Mesothelial cell of epicardium (in vitro differentiated cells): ENCODE measurements at places on chromosomes 13 and 19. TPM values are rescaled to one million over a fixed set of nuclear protein-coding genes. Genes with fewer than 3 reads are reported as not detected.

DNA sequence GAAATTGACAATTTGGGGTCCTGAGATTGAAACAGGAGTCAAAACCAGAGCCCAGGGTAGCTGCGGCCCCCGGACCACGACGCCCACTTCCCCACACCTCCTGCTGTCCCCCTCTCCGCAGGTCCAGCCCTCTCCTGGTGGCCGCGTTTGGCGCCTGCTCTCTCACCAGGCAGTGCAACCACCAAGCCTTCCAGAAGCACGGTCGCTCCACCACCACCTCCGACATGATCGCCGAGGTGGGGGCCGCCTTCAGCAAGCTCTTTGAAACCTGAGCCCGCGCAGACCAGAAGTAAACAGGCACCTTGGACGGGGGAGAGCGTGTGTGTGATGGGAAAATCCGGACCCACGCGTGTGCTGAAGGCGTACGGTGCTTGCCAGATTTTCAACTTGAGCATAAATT, 22.9 kb downstream of the NAXD start:
- no peaks in the 10 kb centered on the region for H3K4me1 ChIP-seq
- no peak overlapping the region for H3K27ac ChIP-seq
- no peak overlapping the region for H3K4me3 ChIP-seq

DNA sequence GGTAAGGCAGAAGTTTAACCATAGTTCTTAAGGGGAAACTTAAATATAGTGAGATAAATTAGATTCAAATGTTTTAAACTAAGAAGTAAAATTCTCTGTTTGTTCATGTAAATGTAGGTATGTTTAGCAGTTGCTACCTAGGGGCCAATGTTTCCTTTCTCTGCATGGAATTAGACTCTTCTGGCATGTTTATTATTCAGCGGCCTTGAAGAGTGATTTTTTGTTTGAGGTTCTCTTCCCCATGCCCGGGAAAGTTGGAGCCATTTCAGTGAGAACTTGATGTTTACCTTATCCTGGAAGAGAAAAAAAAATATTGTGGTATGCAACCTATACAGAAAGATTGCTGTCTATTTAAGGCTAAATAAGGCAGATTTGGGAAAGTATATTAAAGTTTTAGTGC, 492.9 kb downstream of the KLF5 start:
- no peaks in the 10 kb centered on the region for H3K27me3 ChIP-seq
- H3K36me3 ChIP-seq, result no peaks in the 10 kb centered on the region
- DNase-seq, result no peak

DNA sequence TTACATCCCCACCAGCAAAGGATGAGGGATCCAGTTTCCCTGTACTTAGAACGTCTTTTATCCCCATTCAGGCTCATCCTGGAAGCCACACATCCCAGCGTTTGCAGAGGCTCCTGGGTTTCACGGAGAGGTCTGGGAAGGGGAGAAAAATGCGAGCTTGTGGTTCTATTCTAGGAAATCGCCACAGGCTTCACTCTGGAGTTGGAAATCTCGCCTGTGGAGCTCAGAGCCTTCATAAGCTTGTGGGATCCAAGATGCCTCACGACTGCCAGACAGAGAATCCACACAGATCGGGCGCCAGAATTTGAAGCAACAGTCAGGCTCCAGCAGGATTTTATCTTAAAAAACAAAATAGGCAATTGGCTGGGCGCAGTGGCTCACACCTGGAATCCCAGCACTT, 157.9 kb downstream of the PTPRS start:
- H3K27ac ChIP-seq, result no peak overlapping the region
- peaks cover 11% of the 10 kb centered on the region for H3K27me3 ChIP-seq
- no peaks in the 10 kb centered on the region for H3K36me3 ChIP-seq
- no peaks in the 10 kb centered on the region for H3K4me1 ChIP-seq

DNA sequence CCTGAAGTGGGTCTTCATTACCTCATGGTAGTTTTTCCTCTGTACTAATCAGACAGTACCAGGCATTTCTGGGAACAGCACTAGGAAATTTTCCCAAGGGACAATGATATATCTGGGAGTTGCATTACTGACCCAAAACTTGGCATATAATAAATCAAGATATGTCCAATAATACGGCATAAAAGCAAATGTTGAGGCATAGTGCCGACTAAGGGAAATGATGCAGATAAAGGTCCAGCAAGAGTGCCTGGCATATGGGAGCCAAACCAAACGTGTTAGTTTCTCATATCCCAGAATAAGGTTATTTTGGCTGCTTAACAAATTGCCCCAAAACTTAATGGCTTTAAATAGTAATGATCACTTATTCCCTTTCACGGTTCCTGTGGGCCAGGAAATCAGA, 12.1 kb upstream of the TDRD3 start:
- H3K27me3 ChIP-seq, result no peaks in the 10 kb centered on the region
- H3K4me1 ChIP-seq, result peaks cover 4% of the 10 kb centered on the region
- H3K4me3 ChIP-seq, result no peak overlapping the region
- no peak for DNase-seq
- H3K36me3 ChIP-seq, result no peaks in the 10 kb centered on the region
- no peak overlapping the region for H3K27ac ChIP-seq

GRCh38 chr13:48749699-48750473, 96.2 kb downstream of the CYSLTR2 start:
- no peaks in the 10 kb centered on the region for H3K27me3 ChIP-seq
- H3K27ac ChIP-seq, result peak overlapping the region; percentile 23
- H3K4me1 ChIP-seq, result peaks cover 3% of the 10 kb centered on the region
- no peak for DNase-seq

Gene C19orf85
- total RNA-seq, result not detected in 3 replicates

- no peak overlapping the region for H3K27ac ChIP-seq
- peaks cover 11% of the 10 kb centered on the region for H3K36me3 ChIP-seq
- no peaks in the 10 kb centered on the region for H3K27me3 ChIP-seq
- H3K4me1 ChIP-seq, result peaks cover 3% of the 10 kb centered on the region
- no peak for DNase-seq
- no peak overlapping the region for H3K4me3 ChIP-seq
These were observed 68.2 kb downstream of the CDADC1 start for GRCh38 chr13:49315756-49316482.

GRCh38 chr13:26604784-26605545, 47.5 kb downstream of the WASF3 start:
- no peak overlapping the region for H3K27ac ChIP-seq
- no peak overlapping the region for H3K4me3 ChIP-seq
- no peaks in the 10 kb centered on the region for H3K27me3 ChIP-seq
- DNase-seq, result no peak

DNA sequence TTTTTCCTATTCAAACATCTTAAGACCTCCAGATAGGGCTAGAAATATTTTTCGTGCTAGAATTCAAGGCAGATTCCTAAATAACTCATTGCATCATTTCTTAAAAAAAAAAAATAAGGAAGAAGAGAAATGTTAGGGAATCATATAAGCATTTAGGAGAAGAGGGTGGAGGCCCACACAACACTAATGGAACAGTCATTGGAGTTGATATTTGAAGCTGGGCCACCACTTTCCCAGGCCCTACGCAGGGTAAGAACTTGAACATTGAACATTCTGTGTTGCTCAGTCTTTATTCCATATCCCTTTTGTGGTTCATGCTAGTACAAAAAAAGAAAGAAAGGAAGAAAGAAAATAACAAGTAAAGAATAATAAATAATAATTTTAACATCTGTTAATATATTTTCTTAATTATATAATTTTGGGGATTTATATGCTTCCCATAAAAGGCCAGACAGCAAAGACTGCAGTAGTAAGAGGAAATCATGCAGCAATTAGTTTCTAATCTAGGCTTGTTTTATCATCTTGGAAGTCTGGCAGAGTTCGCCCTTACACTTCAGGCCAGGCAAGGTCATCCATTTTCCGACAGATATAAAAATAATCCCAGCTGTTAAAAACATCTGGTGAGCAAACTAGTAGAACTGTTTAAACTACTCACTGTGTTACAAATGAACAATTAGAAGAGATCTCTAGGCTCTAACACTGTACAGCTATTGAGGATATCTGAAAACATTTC, 127.7 kb downstream of the FRY start:
- peak overlapping the region; percentile 79 for H3K27ac ChIP-seq
- H3K27me3 ChIP-seq, result no peaks in the 10 kb centered on the region
- no peak for DNase-seq
- peaks cover 19% of the 10 kb centered on the region for H3K4me1 ChIP-seq
- H3K4me3 ChIP-seq, result no peak overlapping the region

Gene URAD
- total RNA-seq, result not detected in 3 replicates

Gene LIM2
- not detected in 3 replicates for total RNA-seq

DNA sequence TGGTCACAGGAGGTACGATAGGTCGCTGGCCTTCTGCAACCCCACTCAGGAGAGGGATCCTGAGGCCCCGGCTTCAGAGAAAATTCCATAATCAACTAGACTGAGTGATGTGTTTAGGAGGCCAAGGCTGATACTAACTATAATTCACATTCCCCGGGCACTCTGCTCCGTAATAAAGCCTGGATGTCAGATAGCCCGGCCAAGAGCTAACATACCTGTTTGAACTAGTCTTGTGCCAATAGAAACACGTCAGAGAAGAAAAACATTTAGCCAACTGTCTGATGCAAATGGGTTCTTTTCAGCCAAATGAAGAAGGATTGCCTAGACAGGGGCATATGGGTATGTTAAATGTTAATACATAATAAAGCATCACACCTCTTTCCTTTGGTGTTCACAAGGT, 204.2 kb downstream of the TSHZ3 start:
- H3K4me3 ChIP-seq, result no peak overlapping the region
- H3K36me3 ChIP-seq, result no peaks in the 10 kb centered on the region
- H3K27ac ChIP-seq, result no peak overlapping the region
- H3K27me3 ChIP-seq, result peaks cover 9% of the 10 kb centered on the region

Gene OR7D2
- 1.8 to 1.9 TPM (median 1.8 TPM) in 3 replicates for total RNA-seq

Gene THSD8
- total RNA-seq, result 8.4 to 11.4 TPM (median 8.8 TPM) in 3 replicates

DNA sequence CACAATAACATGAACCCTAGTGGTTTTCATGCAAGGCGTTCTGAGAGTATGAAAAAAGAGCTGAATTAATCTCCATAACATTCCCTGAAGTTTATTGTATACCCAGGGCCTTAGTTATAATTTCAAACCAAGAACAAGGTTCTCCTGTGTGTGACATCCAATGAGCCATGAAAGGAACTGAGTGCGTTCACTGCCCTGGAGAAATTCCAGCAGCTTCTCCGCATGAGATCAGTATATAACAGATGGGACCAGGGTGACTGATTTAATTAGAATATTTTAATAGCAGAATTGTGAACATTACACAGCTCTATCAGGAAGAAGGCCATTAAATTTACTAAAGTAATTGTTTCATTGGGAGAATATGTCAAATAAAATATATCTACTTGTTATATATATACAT, 1190.5 kb upstream of the SLC10A2 start:
- H3K4me1 ChIP-seq, result peaks cover 26% of the 10 kb centered on the region
- H3K36me3 ChIP-seq, result peaks cover 1% of the 10 kb centered on the region
- no peak for DNase-seq

DNA sequence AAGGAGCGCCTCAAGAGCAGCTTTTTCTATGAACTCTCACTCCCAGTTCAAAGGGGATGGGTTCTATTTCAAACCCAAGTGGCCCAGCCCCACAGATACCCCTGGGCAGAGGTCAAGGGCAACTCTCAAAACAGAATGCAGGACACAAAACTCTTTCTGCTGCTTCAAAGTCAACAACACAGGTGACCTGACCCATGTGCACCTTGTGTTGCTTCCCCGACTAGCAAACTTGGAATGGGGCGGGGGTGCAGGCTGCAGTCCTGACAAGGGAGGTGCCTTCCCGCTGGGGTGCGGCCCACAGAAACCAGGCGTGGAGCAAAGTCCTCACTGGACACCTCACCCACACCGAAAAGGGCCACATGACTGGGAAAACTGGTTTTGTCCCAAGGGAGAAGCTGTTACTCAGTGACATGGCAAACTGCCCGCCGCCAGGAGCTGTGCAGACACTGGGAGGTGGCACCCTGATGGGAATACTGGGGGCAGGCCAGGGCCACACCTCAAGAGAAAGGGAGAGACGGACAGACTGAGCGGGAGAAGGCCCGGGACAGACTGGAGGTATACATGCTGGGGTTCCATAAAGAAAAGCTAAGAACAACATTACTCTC, 17.4 kb downstream of the ZC3H4 start:
- peaks cover 15% of the 10 kb centered on the region for H3K4me1 ChIP-seq
- H3K36me3 ChIP-seq, result peaks cover 19% of the 10 kb centered on the region
- no peak overlapping the region for H3K4me3 ChIP-seq
- no peaks in the 10 kb centered on the region for H3K27me3 ChIP-seq
- peak overlapping the region; percentile 85 for H3K27ac ChIP-seq

GRCh38 chr13:43077046-43077445, 53.7 kb downstream of the DNAJC15 start:
- no peak overlapping the region for H3K4me3 ChIP-seq
- no peaks in the 10 kb centered on the region for H3K27me3 ChIP-seq
- H3K4me1 ChIP-seq, result peaks cover 44% of the 10 kb centered on the region
- peak overlapping the region; percentile 49 for H3K27ac ChIP-seq
- H3K36me3 ChIP-seq, result peaks cover 46% of the 10 kb centered on the region
- DNase-seq, result no peak

Gene ZNF525
- total RNA-seq, result 20.2 to 23.5 TPM (median 20.5 TPM) in 3 replicates

GRCh38 chr19:16342002-16342715, 17.5 kb downstream of the KLF2 start:
- no peak for DNase-seq
- H3K4me1 ChIP-seq, result peaks cover 17% of the 10 kb centered on the region
- no peak overlapping the region for H3K4me3 ChIP-seq
- peaks cover 1% of the 10 kb centered on the region for H3K36me3 ChIP-seq

Gene ZNF763
- total RNA-seq, result 5.9 to 7.2 TPM (median 7.1 TPM) in 3 replicates

Gene CLPTM1
- 85.6 to 89.6 TPM (median 85.6 TPM) in 3 replicates for total RNA-seq

GRCh38 chr13:73610799-73611592, 523.2 kb downstream of the KLF12 start:
- H3K27ac ChIP-seq, result peak overlapping the region; percentile 56
- H3K27me3 ChIP-seq, result no peaks in the 10 kb centered on the region
- no peaks in the 10 kb centered on the region for H3K36me3 ChIP-seq
- no peak overlapping the region for H3K4me3 ChIP-seq
- H3K4me1 ChIP-seq, result peaks cover 43% of the 10 kb centered on the region

Gene LDLR
- 89.5 to 99.2 TPM (median 95.1 TPM) in 3 replicates for total RNA-seq
